Thoracic aorta endothelial cell (primary cell): ENCODE measurements at places on chromosomes 1 and 21. TPM values are rescaled to one million over a fixed set of nuclear protein-coding genes. Genes with fewer than 3 reads are reported as not detected.

Gene FCER1A
- not detected in 2 replicates for total RNA-seq

Gene NBPF6
- not detected in 2 replicates for total RNA-seq

Gene CELA2B
- total RNA-seq, result not detected in 2 replicates

Gene CD84
- not detected in 2 replicates for total RNA-seq

Gene KIF2C
- total RNA-seq, result 38.6 and 54.6 TPM in 2 replicates

Gene GSTM3
- total RNA-seq, result 22.7 and 43.5 TPM in 2 replicates

Gene PODN
- 0.27 and 0.29 TPM in 2 replicates for total RNA-seq

Gene OR2T35
- total RNA-seq, result not detected in 2 replicates

Gene TMEM240
- total RNA-seq, result 3.5 and 4.0 TPM in 2 replicates
